ENCODE measurements at places on chromosomes 5 and 9. TPM values are rescaled to one million over a fixed set of nuclear protein-coding genes. Genes with fewer than 3 reads are reported as not detected.

DNA sequence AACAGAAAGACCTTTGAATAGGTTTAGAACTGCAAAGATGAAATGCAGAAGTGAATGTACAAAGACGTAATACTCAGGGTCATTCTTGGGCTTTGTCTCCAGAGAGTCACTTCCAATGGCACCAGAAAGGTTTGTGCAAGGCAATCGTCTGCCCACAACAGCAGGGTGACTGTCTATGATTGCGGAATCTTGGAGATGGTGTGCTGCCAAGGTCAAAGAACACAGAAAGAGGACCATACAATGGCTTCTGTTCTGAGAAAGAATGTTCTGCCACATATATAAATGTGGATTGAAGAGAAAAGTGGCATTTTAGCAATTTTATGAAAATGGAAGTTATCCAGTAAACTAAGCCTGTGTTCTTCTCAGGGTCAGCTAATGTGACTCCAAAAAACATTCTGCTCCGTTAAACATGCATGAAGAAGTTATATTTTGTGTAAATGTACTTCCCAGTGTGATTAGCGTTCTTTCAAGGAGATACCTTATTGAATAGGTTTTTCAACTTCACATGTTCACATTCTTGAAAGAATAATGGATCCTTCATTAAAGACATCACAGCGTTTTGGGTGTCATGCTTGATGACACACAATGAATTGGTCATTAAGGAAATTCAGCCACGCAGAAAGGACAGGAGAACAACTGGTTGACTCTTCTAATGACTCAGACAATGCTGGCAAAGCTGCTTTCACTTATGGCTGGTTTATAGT, 73.4 kb upstream of the CDH6 start:
- no peak for DNase-seq

- no peak for DNase-seq
These were observed 5.1 kb downstream of the GDNF start for GRCh38 chr5:37834542-37835379.

Gene BARHL1
- not detected for total RNA-seq

Gene FSTL4
- total RNA-seq = 1.6 TPM

Gene TMEFF1
- total RNA-seq = not detected

DNA sequence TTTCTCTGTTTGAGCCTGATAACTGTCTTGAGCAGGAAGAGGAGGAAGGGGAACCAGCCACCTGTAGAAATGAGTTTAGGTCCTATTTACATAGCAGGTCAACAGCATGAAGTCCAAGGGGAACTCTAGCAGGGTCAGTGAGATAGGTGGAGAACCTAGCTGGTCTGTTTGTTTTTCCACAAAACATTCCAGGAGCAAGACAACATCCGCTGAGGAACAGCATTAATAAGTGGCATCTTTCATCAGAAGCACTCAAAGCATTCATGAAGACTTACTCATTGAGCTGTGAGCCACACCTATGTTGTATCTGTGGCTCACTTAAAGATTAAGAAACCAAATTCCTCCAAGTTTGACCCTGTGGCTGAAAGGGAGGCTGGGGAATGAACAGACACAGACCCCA, 115.9 kb downstream of the ACTBL2 start:
- no peak for DNase-seq

DNA sequence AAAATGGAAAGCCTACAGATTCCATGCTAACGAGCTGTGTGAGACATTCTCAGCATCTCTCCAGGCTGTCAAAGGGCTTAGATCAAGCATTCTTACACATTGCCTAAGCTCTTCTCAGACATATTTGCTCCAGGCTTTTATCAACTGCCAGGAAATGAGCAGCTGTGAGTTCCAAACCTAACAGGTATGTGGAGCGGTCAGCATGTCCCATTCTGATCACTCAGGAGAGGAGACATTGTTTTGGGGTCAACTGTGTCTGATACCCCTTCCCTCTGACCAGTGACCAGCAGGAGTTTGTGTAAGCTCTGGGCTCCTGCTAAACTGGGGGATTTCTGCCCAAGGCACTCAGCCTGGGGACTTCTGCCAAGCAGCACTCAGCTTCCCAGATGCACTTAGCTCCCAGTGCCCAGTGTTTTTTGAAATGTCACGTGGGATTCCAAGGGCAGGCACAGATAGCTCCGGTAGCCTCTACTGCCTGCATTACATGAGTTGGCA, 229.1 kb downstream of the SEC61B start:
- no peak for DNase-seq

Gene FRMD3
- 0.74 TPM for total RNA-seq

DNA sequence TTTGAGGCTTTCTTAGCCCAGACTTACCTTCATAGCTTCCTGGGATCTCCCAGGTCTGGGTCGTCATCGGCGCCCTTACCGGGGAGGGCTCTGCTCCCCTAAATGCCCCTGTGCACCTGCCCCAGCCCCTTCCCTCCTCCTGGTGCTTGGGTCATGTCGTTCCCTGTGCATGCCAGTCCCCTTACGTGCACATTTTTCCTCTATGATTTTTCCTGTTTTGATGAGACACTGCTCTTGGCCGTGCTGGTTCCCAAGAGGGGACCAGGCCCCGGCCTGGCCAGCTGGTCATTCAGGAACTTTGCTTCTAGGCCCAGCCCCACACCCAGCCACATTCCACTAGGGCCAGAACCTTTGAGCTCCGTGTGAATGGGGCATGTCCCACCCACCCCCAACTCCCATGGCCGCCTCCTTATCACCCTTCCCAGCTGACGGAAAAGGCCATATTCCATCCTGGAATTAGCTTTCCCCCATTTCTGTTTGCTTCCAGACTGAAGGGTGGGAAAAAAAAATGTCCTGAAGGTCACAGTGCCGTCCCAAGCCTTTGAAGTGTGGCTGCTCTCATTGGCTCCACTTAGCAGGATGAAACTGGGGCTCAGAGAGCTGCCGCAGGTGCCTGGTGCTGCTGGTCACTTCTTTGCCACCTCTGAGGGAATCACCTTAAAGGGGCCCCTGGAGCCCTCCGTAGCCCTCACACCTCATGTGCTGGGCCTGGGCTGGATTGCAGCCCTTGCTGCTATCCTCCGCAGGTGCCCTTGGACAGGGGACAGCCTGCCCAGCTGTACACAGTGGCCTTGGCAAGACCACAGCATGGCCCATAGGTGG, 25.1 kb downstream of the ERGIC1 start:
- DNase-seq = no peak

GRCh38 chr5:79267180-79267579, 31.2 kb downstream of the JMY start:
- DNase-seq = no peak

Gene PNPLA7
- 15.7 TPM for total RNA-seq

GRCh38 chr9:120398286-120398685, 181.7 kb downstream of the CDK5RAP2 start:
- no peak for DNase-seq

- no peak for DNase-seq
These were observed 18.2 kb upstream of the TMED7 start for GRCh38 chr5:115644046-115644445.

Gene PCA3
- total RNA-seq = not detected

Gene PCDHGA5
- total RNA-seq = 0.13 TPM

Gene IL7R
- total RNA-seq = 1,319 TPM

Gene CD74
- total RNA-seq = 293 TPM

DNA sequence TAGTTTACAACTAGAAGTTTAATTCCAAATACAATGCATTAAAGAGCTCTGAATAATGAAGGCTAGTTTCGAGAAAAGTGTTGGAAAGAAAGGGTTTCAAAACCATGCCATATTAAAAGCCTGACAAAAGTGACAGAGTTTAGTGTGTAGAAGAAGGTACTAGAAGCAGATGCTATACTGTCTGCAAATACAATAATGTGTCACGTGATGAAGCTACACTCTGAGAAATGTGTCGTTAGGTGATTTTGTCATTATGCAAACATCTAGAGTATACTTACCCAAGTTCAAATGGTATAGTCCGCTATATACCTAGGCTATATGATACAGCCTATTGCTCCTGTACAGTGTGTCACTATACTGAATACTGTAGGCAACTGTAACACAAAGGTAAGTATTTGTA, 494.1 kb downstream of the TLE1 start:
- DNase-seq = no peak

Gene SHLD3
- 7.8 TPM for total RNA-seq

DNA sequence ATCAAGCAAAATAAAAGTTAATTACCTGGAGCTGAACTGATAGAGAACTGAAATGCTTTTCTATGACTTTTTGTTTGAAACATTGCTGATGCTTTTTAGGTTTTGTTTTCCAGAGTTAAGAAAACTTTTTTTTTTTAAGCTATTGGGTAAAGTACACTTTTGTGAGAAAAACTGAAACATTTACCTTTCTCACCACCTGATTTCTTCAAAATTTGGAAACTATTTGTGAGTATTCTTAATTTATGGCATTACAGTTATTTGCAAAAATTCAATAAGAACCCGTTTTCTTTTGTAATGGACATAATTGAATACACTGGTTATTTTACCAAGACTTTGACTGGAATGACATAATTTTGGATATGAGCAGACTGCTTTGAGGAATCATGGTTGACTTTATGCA, 6.6 kb downstream of the C9orf153 start:
- DNase-seq = no peak

Gene PRKACG
- not detected for total RNA-seq

Gene PLPPR1
- not detected for total RNA-seq

DNA sequence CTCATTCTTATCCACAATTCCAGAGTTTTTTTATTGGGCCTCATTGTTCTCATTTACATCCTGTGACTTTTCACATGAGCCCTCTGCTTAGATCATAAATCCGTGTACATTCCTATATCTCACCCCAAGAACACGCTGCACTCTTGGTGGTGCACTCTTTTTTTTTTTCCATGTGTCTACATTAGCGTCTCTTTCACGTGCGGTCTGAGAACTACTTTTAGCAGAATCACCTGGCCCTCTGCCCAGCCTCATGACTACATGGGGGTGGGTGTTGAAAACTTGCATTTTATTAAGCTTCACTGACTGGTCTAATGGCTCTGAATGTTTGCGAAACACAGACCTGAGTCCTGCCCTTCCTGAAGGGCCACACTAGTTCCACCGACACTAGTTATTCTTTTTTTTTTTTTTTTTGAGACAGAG, 18.6 kb downstream of the C9orf57 start:
- no peak for DNase-seq

Gene ANKRD31
- total RNA-seq = 2.8 TPM

DNA sequence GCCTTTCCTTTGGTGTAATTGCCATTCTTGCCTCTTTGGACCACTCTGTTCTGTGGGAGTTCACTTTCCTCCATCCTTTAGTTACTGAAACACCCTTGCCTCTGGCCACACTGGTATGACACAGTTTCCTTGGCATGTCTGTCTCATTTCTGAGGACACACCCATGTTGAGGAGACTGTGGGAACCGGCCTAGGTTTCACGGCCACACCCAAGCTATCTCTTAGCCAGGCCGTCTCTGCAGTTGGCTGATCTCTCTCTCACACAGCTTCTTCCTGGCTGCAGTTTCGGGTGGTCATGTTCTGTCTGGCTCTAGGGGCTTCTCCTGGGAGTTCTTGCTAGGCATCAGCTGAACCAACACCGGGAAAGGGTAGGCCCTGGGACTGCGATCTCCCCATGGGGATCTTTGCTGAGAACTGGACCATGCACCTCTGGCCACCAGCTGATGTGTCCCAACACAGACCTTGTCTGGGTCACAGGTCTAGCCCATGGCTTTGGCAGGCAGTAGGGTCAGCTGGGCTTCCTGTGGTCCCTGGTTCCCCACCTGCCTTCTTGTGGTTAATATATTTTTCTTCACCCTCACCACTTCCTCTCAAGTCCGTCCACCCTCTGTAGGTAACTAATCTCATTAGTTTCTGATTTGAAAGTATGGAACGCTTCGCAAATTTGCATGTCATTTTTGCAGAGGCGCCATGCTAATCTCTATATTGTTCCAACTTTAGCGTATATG, 24.9 kb downstream of the ARHGEF37 start:
- DNase-seq = no peak

Gene ZDHHC11B
- total RNA-seq = 2.3 TPM

GRCh38 chr5:110106750-110107149, 417.0 kb downstream of the MAN2A1 start:
- no peak for DNase-seq

DNA sequence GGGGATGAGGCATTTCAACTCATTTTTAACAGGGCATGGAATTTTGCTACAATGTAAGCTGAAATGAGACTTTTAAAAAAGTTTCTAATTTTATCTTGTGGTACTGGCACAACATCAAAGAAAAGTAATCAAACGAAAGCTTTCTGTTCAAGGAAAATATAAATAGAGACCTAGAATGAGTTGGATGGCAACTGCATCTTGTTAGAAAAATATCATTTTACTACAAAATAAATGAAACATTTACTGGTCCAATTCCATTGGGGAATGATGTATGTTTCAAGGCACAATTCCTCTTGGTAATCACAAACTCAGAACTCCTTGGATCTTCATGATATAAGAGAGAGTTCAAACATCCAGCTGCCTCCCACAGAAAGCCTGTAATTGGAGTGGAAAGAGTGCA, 102.8 kb downstream of the HMHB1 start:
- DNase-seq = no peak

DNA sequence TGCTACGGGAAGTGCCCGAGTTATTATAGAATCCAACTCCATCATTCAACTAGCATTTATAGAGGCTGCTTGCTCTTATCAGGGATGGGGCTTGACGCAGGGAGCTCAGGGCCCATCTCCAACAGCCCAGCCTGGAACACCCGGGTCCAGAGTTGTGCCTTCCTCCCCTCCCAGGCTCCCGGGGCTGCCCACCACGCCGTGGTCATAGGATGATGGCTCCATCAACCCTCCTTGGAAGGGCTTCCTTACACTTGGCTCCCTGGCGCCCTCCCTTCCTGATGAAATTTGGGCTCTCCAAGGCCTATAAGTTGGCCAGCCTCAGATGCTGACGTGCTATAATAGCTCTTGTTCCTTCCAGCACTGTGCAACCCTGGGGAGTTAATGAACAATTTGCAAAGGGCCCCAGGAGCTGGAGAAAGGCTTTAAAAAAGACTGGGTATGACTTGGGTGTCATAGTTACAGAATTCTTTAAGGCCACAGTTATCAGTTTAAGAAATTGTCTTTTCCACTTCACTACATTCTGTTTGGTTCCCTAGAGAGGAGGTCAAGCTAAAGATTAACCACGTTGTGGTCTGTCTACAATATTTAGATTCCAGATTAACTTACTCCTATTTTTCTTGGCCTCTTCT, 42.5 kb upstream of the GADD45G start:
- DNase-seq = no peak

GRCh38 chr9:81335879-81336421, 353.4 kb downstream of the TLE1 start:
- no peak for DNase-seq

Gene SPINK7
- not detected for total RNA-seq

DNA sequence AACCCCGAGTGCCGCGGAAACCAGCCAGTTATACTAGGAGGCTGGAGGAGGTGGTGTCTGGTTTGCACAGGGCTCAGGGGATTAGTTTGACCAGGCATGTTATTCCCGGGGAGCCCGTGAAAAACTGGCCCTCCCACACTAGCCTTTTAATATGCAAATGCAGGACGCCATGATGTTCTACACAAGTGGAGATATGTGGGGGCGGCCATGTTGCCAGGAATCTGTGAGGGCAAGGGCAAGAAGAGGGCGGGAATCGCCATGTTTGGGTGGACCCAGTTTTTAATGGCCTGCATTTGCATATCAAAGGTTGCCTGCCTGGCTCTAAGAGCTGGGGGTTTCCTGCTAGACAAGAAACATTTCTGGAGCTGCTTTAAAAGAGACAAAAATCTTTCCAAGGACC, 940.7 kb downstream of the CDH18 start:
- no peak for DNase-seq
